Fibroblast of skin of back (primary cell): ENCODE measurements at places on chromosomes 5 and 9.

DNA sequence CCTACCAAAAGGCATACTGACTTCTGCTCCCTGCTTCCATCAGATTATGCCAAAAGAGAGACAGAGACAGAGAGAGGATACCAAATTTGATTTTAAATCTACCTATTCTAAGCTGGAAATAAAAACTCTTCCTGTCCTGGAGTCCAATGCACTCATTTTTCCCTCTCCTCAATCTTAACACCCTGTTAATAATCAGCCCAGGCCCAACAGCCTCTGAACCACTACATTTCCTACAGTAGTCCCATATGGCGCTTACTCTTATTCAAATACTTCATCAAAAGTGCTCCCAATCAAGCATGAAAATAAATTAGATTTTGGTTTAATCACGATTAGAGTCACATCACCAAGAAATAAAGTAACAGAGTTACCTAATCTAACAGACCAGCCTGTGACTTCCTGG is 152.3 kb downstream of the TSSK1B start:
- DNase-seq = no peak

DNA sequence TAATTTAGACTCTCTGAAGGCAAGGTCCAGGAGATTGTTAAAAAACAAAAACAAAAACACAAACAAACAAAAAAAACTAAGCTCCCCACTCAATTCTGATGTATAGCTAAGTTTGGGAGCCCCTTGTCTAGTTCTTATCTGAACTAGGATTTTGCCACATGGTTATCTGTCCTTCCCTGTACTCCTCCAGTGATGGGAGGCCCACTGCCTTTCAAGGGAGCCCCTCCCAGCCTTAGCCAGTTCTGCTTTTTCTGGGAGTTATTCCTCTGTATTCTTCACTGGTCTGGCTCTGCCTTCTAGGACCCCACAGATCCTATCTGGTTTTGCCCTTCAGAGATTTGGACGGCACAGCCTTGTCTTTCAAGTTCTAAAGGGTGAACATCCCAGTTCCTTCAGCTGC is 2.1 kb upstream of the ALDH1B1 start:
- no peak for DNase-seq

DNA sequence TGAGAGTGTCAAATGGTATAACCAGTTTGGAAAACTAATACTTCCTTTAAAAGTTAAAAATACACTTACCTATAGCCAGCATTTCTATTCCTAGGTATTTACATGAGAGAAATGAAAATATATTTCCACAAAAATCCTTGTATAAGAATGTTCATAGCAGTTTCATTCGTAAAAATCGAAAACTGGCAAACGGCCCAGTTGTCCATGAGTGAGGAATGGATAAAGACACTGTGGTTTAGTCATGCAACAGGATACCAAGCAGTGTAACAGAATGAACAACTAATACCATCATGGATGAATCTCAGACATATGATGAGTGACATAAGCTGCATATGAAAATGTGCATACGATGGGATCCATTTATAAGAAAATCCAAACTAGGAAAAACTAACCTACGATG is 136.7 kb downstream of the MACROH2A1 start:
- DNase-seq = no peak

- DNase-seq = no peak
Measured at GRCh38 chr5:6656680-6657079, 23.4 kb downstream of the SRD5A1 start.

- DNase-seq = no peak
Measured at GRCh38 chr9:133953976-133954709, 38.0 kb downstream of the VAV2 start.

DNA sequence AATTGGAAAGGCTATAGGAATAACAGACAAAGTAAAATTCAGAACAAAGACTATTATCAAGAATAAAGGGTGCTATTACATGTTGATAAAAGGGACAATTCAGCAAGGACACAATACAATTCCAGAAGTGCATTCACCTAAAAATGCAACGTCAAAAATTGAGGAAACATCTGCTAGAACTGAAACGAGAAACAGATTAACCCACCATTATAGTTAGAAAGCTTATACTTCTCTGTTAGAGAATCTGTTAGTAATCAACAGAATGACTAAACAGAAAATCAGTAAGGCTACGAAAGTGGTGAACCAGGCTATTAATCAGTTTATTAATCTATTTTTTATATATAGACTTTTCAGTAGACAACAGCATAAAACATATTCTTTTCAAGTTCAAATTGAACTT is 14.8 kb downstream of the FCN1 start:
- DNase-seq = no peak

DNA sequence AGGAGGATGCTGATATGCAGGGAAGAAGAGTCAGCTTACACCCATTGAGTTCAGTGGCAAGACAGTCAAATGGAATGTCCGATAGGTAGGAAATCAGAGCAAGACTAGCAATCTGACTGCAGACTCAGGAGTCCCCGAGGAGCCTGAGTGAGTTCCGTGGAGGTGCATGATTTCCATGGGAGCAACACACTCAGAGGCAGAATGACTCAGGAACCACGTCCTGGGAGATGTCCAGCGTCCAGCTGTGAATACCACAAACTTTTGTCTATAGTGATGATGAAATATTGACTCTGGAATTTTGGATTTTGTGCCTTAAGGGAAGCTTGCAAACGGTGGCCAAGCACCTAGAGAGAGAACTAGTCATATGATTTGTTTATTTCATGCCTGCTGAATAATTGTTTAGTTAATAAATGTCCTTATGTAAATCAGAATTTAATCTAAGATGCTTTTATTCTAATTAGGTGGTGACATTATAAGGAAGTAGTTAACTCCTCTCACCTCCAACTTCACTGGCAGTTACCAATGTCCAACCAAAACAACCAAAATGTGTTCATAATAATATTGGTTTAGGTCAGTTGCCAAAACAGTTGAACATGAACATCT is 100.4 kb downstream of the PDE4D start:
- DNase-seq = peak; percentile 92

- DNase-seq = peak; percentile 51
Measured at GRCh38 chr9:100322954-100323536, 29.7 kb downstream of the TEX10 start.
